ENCODE measurements at places on chromosomes 13 and 19. TPM values are rescaled to one million over a fixed set of nuclear protein-coding genes. Genes with fewer than 3 reads are reported as not detected.

DNA sequence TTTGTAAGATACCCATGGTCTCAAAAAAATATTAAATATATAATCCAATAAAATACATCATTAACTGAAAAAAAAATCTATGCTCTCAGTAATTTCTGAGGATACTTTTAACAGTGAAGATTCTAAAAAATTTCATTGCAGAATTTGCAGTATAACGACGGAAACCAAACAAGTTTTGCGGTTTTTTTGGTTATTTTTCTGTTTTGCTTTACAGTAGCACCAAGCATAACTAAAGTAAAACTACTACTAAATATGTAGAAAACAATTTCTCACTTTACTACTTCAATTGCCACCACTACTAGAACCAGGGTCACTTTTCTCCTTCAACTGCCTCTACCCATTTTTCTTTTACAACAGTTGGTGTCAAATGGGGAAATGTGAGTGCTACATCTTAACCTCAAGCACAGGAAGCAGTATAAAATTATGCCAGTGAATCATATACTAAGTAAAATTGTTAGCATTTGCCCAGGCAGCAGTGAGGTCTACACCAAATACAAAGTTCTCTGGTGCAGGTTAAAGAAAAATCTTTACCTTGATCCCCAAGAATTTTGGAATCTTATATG is 24.1 kb downstream of the MICU2 start:
- no peak for DNase-seq

DNA sequence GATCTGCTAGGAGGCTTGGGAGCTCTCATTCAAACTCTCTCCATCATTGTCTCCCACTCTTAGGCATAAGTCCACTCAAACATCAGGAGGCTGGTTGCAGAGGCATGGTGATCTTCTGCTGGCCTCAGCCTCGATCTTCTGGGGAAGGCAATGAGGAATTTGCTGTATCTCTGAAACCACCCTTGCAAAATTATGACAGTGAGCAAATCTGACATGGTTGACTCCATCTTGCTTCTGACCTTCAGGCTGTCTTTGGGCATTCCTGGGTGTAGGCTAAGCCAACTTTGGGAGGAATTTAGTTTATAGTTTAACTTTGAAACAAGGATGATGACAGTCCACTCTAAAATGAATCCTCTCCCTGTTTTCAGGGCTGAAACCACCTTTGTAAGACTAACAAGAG is 84.1 kb upstream of the ABCC4 start:
- no peak for DNase-seq

DNA sequence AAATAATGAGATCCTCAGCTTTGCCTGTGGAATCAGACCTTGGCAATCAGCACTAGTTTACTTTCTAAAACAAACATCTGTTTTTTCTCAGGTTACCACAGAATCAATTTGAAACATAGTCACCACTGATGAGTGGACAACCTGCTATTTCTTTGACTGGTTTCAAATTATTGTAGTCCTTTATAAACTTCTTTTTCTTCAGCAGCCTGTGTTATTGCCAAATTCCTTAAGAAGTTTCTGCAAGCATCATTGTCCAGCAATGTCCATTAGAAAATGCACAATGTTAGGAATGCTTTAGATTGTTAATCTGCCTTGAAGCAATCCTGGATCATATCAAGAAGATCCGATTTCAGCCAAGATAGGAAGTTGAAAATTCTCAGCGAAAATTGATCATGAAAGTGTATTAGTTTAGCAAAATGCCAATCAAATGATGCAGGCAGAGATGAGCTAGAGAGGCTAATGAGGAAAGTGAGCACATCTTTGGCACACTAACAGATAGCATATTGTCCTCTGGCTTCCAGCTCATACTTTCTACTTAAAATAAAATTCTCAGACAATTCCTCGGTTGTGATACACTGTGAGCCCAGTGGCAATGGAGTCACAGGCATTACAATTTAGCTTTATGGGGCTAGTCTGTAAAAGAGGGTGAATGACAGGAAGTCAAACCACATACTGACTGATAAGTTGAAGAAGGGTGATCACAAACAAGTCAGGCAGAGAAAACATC is 270.6 kb downstream of the SLITRK6 start:
- DNase-seq, result no peak

DNA sequence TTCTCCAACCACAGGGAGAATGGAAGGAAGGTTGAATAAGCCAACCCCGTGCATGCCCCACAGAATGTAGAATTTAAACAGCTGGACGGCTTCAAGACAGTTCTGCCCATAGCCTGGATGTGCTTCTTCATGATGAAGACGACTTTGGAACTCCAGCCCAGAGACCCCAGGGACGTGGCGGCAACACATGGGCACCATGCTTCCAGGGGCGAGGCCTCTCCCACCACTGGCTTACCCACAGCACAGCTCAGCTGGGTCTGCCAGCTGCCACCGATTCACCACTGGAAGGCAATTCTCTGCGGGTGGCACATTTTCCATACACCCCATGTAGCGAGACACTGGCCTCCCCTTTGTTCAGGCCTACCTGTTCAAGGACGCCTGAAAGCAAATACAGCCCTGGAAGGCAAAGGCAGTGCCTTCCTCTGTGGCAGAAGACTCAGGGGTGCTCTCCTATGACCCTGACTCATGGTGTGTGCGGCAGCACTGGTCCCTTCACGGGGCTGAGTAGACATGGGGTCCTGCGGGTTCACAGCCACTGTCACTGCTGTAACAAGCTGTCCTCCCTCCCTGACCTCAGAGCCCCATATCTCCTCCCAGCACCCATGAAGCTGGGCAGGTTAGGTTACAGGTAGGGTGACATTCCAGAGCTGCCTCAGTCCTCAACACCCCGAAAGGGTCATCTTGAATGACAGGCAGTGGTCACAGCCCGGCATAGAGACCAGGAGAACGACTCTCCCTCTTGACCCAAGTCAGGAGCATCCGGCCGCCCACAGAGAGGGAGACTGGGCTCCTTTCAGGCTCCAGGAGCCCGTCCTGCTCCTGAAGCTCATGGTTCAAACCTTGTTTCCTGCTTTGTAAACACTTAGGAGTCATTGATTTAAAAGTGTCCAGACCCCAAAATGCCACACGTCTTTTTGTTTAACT is 72.7 kb downstream of the SPACA7 start:
- DNase-seq, result no peak

GRCh38 chr19:37669450-37669914 is 14.2 kb upstream of the ZFP30 start:
- DNase-seq, result no peak

GRCh38 chr13:97285221-97285955 is 63.3 kb downstream of the MBNL2 start:
- DNase-seq, result no peak

GRCh38 chr13:99356012-99356261 is 48.7 kb upstream of the GPR183 start:
- DNase-seq, result no peak

DNA sequence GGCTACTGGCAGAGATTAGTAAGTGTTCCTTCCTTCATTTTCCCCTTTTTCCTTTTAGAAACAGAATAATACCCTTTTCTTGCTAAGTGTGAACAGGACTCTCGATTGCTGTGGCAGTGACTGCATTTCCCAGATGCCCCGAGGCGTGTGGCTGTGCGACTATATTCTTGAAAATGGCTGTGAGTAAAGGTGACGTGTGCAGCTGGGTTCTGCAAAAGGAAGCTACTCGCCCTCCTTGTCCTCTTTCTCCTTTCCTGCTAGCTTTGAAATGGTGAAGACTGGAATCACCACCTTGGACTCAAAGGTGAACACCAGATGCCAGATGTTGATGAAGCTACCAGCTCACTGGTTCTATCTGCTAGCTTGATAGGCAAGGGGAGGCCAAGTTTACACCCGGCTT is 121.4 kb downstream of the MIPEP start:
- DNase-seq, result no peak

DNA sequence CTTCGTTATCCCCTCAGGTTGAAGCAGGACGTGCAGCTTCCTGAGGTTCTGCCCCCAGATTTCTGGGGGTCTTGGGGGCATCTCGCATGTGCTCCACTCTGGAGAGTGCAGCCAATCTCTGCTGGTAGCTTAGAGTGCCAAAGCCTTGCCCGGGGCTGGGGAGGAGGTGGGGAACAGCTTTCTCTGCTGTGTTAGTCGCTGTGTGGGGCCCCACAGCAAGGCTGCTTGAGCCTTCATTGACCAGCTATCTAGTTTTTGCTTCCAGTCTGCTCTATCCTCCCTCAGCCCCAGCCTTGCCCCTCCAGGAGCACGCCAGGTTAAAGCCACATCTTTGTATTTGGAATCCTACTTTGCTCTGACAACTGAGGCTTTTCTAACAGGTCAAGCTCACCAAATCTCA is 32.0 kb upstream of the MEDAG start:
- no peak for DNase-seq

- DNase-seq, result no peak
Measured at GRCh38 chr13:28316836-28317235, 178.1 kb downstream of the FLT1 start.

- peak; percentile 54 for DNase-seq
Measured at GRCh38 chr19:32570081-32570785, 10.8 kb upstream of the PDCD5 start.

Gene ZNF625
- polyA plus RNA-seq, result 0.69 TPM

DNA sequence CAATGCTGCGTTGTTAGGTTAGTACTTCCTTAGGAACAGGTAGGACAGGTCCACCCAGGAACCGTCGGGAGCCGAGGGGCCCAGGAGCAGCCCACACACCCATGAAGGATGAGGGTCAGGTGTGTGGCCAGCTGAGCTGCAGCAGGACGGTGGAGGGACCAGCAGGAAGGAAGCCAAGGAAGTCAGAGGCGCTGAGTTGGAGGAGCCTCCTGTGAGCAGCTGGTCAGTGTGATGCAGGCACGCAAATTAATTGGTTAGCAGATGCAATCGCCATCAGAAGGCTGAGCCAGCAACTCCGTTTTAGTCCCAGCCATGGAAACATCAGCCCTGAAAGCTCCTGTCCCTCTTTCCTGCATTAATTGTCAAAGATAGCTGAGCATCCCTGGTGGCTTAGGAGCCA is 114.9 kb upstream of the SOX1 start:
- DNase-seq, result no peak

Gene CGB5
- polyA plus RNA-seq, result not detected

- peak; percentile 12 for DNase-seq
Measured at GRCh38 chr13:103607995-103608394, 541.8 kb upstream of the SLC10A2 start.

Gene FLT1
- polyA plus RNA-seq, result 1.1 TPM

Gene ZNF274
- polyA plus RNA-seq, result 53.3 TPM

GRCh38 chr19:13089139-13089856 is 13.4 kb downstream of the LYL1 start:
- peak; percentile 46 for DNase-seq

Gene RFX1
- polyA plus RNA-seq, result 9.2 TPM

DNA sequence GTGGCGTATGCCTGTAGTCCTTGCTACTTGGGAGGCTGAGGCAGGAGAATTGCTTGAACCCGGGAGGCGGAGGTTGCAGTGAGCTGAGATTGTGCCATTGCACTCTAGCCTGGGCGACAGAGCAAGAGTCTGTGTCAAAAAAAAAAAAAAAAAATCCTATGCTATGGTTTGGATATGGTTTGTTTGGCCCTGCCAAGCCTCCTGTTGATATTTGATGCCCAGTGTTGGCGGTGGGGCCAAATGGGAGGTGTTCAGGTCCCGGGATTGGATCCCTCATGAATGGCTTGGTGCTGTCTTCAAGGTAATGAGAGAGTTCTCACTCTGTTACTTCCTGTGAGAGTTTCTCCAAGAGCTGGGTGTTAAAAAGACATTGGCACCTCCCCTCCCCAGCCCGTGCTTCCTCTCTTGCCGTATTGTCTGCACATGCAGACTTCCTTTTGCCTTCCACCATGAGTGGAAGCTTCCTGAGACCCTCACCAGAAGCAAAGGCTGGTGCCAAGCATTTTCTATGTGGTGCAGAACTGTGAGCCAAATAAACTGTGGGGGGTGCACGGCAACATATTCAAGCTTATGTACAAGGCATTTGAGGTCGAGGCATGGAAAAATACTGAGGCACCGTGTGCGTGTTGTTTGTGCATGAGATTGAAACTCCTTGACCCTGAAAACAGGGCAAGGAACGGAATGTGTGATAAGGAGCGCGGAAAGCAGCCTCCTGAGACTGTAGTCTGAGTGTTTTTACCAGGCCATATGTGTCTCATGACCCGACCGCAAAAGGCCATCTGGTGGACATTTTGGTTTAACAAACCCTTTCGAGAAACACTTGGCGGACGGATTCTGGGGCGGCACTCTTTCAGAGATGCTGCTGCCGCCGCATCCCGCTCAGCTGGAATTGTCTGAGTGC is 7.3 kb downstream of the SIGLEC9 start:
- no peak for DNase-seq

Gene SERTAD1
- polyA plus RNA-seq, result 28.4 TPM

GRCh38 chr19:45863840-45864628 is at the start of gene FOXA3:
TSS of gene FOXA3 (plus strand) at chr19:45864326. CDS start at chr19:45864457, 131 bp downstream.
- peak; percentile 70 for DNase-seq

Gene PCDH8
- not detected for polyA plus RNA-seq

Gene GSX1
- polyA plus RNA-seq, result not detected

Gene RELB
- 85.1 TPM for polyA plus RNA-seq

Gene CAMSAP3
- 0.89 TPM for polyA plus RNA-seq

Gene LSM7
- 820 TPM for polyA plus RNA-seq

- no peak for DNase-seq
Measured at GRCh38 chr13:78129359-78129758, 210.7 kb upstream of the EDNRB start.

DNA sequence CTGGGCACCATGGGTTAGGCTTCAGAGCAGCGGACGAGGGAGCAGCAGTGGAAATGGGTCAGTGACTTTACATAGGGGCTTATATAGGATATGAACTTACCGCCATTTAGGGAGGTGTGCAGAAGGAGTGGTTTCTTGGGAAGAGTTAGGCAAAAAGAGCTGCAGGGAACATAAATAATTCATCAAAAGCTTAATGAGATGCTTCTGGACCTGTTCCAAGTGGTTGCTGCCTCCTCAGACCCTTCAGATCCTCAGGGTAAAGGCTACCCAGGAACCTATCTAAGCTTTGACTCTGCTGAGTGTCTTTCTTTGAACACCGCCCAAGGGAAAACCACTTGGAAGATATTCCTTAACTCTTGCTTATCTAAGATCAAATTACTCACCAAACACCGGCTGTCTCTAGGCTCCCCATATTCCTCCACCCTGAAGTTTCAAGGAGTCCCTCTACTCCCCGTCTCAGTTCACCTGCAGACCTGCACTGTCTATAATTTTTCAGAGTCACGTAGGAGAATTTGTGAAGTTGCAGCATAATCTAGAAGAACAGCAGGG is at the start of gene IGFL4:
TSS of gene IGFL4 (minus strand) at position 51 of the 549 bp plus-strand sequence. CDS start at position 11, 40 bp downstream.
- no peak for DNase-seq

- no peak for DNase-seq
Measured at GRCh38 chr13:100108913-100109507, 20.1 kb downstream of the PCCA start.

GRCh38 chr13:27006519-27007161 is 165.0 kb downstream of the USP12 start:
- no peak for DNase-seq

Gene NCAN
- polyA plus RNA-seq, result 0.01 TPM
